ENCODE measurements at places on chromosomes 16 and 17.

DNA sequence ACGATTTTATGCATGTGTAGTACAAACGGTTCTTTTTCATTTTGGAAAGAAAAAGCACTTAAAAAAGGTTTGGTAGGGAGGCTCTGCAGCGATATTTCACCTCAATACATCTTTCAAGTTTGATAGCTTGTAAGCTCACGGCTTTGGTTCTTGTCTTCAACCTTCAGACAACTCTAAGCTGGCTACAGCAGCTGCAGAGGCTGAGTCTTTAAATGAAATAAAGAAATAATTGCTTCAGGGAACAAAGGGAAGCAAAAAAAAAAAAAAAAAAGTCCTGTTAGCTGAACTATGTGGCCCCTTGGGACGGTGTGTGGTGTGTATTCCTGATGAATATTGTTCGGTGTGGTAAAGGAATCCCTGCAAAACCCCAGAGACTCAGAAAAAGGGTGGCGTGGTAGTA lies 265.1 kb downstream of the NTN1 start:
- no peak for DNase-seq

DNA sequence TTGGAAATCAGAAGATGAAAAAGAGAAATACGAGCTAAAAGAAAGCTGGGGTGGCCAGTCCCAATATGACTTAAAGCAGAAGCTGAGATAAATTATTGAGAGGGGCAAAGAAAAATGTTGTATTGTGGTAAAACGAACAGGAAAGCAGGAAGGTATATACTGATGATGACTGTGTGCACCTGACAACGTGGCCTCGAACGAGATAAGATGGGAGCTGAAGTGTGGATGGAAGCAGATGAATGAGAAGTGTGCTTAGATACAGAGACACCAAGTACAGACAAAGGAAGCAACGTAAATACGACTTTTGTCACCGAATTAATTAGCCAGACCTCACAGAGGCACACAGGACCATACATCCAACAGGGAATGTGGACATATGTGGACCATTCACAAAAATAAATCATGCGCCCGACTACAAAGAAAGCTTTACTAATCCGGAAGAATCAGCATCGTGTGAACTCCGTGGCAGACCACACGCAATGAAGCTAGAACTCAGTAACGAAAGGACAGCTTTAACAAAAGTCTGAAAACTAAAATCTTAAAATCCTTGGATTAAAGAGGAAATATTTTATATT lies 218.7 kb downstream of the RPTOR start:
- no peak for DNase-seq

DNA sequence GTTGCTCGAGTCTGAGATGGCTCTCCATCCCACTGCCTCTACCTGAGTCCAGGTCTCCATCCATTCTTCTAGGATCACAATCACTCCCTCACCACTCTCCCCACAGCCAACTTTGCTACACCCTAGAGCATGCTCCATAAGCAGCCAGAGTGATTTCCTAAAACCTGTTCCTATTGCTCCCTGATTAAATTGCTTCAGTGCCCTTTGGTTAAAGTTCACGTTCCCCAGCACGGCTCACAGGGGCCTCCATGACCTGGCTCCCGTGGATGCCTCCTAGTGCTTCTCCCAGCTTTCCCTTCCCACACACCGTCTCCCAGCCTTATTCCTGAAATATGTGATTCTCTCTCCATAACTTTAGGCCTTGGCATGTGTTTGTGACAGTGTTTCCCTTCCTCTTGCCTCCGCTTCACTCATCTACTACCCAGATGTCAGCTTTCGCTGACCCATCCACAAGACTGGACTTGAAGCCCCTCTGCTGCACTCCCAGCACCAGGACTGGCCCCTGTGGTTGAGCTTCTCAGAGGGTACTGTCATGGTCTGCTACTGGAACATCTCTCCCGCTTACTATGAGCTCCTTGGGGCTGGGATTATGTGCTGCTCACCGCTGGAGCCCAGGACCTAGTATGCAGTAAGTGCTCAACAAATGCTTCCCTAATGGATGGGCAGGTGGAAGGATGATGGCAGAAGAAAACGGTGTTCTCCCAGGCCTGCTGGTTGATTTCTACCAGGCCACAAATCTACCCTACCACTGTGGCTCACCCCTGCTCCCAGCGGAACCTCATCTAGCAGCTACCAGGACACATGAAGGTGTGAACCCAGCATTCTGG lies 17.9 kb downstream of the MYO18A start:
- no peak for DNase-seq

DNA sequence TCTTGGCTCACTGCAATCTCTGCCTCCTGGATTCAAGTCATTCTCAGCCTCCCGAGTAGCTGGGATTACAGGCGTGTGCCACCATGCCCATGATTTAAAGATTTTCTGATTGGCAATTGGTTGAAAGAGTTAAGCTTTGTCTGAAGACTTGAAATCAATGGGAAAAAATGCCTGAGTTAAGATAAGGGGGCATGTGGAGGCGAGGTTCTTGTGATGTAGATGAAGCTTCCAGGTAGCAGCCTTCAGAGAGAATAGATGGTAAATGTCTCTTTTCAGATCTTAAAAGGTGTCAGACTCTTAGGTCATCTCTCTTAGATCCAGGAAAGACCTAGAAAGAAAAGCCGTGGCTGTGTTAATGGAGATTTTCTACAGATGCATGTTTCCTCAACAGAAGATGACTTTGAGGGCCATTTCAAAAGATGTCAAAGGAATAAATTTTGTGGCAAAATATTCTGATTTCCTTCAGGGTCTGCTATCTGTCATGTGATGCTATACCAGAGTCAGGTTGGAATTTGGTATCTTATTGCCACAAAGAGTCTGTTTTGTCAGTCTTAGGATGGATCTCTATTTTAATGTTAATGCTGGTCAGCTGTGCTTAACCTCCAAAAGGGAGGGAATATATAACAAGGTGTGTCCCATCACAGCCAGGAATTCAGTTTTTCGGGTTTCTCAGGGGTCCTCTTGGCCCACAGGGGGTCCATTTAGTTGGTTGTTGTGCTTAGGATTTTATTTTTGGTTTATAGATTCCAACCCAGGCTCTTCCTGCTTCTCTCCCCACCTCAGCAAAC lies 58.3 kb upstream of the AKTIP start:
- no peak for DNase-seq

DNA sequence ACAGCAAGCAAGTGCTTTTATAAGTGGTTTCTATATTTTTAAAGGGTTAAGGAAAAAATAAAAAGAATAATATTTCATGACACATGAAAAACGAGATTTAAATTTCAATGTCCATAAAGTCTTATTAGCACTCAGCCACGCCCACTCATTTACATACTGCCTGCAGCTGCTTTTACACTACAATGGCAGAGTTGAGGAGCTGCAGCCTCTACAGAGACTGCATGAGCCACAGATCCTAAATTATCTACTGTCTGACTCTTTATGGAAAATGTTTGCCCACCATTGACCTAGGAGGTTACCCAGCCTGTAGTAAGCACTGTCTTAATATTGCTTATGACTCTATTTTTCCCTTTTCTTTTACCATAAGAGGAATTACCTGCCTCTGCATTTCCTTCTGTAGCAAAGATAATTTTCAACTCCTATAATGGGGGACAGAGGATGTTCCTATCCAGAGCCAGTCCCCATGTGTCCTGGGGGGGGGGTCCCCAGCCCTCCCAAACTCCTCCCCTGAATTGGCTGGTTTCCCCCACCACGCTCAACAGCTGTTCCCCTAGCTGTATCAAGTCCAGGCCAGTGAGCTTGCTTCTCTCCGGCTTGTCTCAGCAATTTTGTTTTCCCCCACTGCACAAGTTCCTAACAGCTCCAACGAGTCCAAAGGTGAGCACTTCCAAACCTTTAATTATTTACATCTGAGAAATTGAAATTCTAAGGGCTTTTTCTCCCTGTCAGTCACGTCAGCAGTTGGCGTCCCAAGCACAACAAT lies 139.4 kb upstream of the ERCC4 start:
- DNase-seq: no peak

All from NCI-H510A (cell line).